Gastrocnemius medialis (tissue), 4 donors: ENCODE measurements at places on chromosomes 7 and 10.

DNA sequence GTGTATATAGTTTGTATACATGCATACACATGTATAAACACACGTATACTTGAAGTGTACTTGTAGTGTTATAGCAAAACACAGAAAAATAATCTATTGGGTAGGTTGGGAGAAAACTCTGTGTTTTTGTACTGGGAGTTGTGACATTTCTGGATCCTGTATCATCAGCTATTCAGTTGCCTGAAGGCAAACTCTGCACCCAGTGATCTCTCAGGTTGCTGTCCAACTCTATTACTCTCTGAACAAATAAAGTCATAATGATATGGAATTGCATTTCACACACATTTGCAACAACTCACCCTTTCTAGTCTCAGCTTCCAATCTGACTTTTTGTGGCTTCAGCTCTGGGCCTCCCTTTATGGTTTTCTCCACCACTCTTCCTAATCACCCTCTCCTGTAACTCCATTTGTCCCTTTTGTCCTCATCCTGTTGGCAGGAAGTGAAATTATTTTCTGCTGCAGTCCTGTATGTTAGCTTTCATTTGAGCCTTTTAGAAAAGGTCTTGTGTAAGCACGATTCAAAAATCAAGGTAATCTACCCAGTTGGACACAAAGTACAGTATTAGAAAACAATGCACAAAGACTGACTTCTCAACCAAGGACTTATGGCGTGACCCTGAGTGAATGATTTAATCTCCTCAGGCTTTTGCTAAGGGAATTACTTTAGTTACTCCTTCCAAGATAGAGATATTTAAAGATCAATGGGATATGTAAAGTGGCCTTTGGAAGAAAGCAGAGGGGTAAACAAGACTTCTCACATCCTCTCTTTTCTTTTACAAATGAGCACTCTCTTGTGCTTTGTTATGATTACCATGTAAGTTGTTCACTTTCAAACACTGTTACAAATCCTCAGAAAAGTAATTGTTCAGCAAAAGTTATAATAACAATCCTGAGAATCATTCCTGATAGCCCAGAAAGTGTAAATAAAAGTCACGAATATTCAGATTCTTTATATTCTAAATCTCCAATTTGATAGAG, 249.1 kb downstream of the KCND2 start:
- DNase-seq: no peak

- DNase-seq: no peak
Observed at GRCh38 chr7:81819861-81820260, 50.0 kb upstream of the HGF start.

GRCh38 chr7:26081638-26082037, 70.4 kb upstream of the NFE2L3 start:
- DNase-seq: no peak

GRCh38 chr7:133934977-133935330, 192.2 kb upstream of the LRGUK start:
- DNase-seq: no peak

DNA sequence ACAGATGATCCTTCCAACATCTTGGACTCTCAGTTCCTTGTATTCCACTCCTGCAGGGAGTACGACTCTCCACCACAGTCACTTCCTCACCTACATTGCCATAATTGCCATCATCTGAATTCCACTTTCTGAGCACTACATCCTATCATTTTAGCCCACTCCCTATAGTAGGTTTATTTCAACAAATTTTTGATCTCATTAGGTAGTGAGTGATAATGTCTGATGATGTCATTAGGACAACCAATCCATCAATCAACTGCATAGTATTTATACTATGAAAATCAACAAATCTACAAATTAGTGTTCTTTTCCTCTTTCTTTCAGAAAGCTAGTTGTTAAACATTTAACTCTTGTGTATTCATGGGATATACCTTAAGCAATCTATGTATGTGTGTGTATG, 13.7 kb upstream of the TRA2A start:
- DNase-seq: no peak

- DNase-seq: no peak
Observed at GRCh38 chr7:149074116-149074885, 16.2 kb downstream of the ZNF786 start.

- DNase-seq: no peak
Observed at GRCh38 chr10:62696798-62697197, 107.7 kb upstream of the ADO start.

DNA sequence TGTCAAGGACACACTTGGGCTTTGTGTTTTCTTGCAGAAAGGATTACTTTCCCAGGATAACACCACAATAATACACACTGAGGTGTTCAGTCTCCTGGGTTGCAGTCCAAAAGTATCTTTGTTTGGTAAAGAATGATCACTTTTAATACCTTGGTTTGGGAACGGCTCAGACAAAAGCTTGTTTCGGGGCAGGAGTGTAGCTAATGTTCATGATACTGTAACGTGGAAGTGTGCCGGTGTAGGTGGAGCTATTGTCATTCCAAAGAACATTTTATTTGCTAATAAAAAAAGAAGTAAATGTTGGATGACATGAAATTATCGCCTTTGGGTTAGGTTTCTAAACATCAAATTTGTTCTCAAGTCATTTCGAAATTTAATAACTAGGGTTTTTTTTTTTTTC, 1.2 kb downstream of the EIF4H start:
- DNase-seq: no peak
